Hepatocyte (in vitro differentiated cells): ENCODE measurements at places on chromosomes 1 and 21.
A peak's percentile ranks its signal among the peaks of the same experiment; 100 is the strongest.

- DNase-seq = peak; percentile 70
- H3K4me3 ChIP-seq = no peak overlapping the region
- no peaks in the 10 kb centered on the region for H3K27me3 ChIP-seq
- no peaks in the 10 kb centered on the region for H3K36me3 ChIP-seq
Measured at GRCh38 chr1:172746091-172746949, 87.4 kb downstream of the FASLG start.

DNA sequence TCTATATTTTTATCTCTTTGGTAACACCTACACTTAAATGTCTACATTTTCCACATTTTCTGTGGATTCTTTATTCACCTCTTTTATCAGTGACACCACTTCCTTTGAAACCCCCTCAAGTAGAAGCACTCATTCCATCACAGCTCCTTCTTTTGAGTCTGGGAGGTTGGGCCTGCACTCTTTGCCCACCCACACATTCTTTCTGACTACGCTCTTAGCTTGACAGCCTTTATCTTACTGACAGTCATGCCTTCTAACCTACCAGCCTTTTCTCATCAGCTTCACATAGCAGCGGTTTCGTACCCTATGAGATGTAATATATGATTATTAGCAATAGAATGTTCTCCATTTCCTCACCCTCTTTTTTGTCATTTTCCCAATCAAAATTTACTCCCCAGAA is 151.9 kb downstream of the TNFSF18 start:
- H3K27me3 ChIP-seq = no peaks in the 10 kb centered on the region
- no peak overlapping the region for H3K4me3 ChIP-seq
- no peak for DNase-seq

GRCh38 chr1:98797506-98797905 is 136.0 kb downstream of the SNX7 start:
- H3K27ac ChIP-seq = no peak overlapping the region
- H3K4me1 ChIP-seq = no peaks in the 10 kb centered on the region
- no peak for DNase-seq
- no peak overlapping the region for H3K4me3 ChIP-seq
- no peaks in the 10 kb centered on the region for H3K27me3 ChIP-seq

GRCh38 chr21:43734928-43735229 is 15.9 kb downstream of the PDXK start:
- H3K36me3 ChIP-seq = no peaks in the 10 kb centered on the region
- H3K4me1 ChIP-seq = peaks cover 60% of the 10 kb centered on the region
- no peak for DNase-seq

DNA sequence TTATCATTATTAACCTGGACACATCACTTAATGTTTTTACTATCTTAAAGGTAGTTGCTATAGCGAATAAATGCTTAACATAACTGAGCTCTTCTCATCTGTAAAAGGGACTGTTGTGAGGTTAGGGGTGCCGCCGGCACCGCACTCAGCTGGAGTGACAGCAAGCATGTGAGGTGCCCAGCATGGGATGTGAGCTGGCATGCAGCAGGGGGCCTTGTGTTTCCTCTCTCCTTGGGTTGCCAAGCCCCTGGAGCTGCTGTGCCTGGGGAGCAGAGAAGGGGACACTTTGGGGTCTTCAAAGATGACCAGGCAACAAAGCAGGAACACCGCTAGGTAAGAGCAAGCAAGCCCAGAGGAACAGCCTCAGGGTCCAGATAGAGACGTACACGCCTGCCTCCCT is 2.1 kb upstream of the ZC3H12A start:
- no peak overlapping the region for H3K4me3 ChIP-seq
- H3K27me3 ChIP-seq = no peaks in the 10 kb centered on the region
- H3K27ac ChIP-seq = peak overlapping the region; percentile 95
- no peaks in the 10 kb centered on the region for H3K36me3 ChIP-seq

DNA sequence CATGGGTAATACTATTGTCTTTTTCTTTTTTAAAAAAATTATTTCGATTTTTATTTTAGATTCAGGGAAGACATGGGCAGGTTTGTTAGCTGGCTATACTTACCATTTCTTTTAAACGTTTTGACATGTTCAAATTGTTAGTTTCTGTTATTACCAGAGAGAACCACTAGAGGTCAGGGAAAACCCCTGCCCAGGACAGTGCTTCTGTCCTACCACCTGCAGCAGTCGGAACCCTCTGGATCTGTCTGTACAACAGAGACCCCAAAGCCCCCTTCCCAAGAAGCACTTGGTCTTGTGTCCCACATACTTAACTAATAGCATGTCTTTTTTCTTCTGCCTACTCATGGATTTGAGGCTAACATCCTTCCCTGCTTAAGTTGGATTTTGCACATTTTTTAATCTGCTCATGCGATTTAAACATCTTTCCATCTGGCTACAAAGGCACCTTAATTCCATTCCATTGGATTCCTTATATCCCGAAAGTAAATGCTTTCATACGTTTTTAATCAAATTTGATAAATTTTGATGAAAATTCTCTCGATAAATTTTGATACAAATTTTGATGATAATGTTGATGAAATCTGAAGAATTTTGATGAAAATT is 10.0 kb upstream of the C1orf115 start:
- no peaks in the 10 kb centered on the region for H3K36me3 ChIP-seq
- H3K4me3 ChIP-seq = no peak overlapping the region
- H3K4me1 ChIP-seq = no peaks in the 10 kb centered on the region
- no peaks in the 10 kb centered on the region for H3K27me3 ChIP-seq

DNA sequence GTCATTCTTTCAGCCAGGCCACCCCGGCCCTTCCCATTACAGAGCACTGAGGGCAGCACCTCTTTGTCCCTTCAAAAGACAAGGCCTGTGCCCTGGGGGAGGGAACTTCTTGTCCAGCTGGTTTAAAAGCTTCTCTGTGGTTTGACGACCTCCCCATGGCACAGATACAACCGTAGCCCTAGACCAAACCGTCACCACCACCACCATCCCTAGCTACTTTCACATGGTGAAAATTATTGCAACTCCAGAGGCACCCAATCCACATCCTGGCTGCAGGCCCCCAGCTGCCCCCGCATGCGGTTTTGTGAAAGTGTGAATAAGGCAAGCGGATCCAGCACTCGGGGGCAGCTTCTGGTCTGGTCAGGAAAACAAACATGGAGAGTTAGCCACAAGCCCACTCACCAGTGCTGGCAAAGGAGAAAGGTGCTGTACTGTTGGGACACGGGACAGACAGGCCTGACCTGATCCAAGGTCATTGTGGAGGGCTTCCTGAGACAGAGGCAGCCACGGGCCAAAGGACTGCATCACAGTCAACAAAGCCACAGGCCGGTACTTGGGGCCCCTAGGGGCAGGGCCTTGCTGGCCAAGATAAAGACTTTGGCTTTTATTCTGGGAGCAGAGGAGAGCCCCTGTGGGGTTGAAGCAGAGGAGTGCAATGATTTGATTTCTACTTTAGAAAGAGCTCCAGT is 31.2 kb downstream of the CDCA8 start:
- no peaks in the 10 kb centered on the region for H3K4me1 ChIP-seq
- no peaks in the 10 kb centered on the region for H3K27me3 ChIP-seq
- no peak overlapping the region for H3K27ac ChIP-seq

DNA sequence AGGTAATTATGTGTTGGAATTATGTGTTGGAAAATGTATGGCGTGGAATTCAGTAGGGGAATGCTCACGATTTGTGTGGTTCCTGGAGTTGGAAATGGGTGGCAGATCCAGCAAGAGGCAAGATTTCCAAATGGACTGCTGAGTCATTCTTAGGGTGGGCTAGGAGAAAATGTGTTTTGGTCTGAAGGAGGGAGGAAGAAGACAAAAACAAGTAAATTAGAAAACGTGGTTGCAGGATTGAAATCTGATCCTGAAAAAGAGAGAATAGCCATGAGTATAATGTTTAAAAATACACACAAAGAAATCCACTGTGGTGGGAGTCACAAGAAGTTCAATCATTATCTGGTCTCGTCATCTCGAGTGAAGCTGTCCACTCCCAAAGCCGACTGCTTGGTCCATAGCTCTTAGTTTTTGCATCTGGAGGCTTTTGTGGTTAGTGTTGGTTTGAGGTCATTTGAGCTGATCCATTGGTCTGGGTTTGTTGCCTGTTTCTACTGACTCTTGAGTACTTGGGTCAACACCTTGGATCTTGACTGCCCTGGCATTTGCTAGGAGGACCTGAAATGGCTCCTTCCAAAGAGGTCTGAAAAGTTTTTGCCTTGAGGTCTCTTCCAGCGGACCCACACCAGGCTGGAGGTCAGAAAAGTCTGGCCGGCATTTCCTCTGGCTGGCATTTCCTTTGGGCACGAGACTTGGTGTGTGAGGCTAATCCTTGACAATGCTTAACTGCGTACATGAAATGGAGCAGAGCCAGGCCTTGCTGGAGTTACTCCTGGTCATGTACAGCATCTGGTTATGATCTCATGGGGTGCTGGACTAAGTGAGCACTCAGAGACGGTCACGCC is 9.2 kb downstream of the MX2 start:
- H3K4me3 ChIP-seq = no peak overlapping the region
- H3K27me3 ChIP-seq = no peaks in the 10 kb centered on the region
- peaks cover 23% of the 10 kb centered on the region for H3K4me1 ChIP-seq
- no peaks in the 10 kb centered on the region for H3K36me3 ChIP-seq
